ENCODE measurements at places on chromosomes 3 and 15. TPM values are rescaled to one million over a fixed set of nuclear protein-coding genes. Genes with fewer than 3 reads are reported as not detected.

DNA sequence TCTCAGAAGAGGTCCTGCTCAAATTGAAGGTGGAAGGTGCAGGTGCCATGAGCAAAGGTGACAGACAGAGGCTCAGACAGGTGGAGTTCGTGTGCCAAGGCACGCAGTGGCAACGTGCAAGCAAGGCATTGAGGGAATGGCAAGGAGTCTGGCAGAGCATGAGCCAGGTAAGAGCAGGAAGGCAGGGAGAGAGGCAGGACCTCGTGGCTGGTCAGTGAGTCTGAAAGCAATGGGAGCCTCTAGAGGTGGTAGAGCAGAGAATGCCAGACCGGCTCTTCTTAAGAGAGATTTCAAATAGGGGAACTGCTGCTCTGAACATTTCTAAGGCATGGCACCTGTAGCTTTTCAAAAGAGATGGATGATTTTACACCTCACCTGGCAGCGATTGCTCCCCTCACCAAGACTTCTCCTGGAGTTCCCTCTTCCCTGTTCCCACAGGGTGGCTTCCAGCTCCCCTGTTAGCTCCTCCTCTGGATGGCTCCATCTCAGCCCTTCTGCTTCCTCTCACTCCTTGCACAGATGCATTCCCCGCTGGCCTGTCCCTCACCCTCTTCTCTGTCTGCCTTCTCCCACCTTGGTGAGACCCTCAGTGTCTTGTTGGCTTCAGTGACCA lies 2.7 kb downstream of the MYO5C start:
- DNase-seq: no peak

DNA sequence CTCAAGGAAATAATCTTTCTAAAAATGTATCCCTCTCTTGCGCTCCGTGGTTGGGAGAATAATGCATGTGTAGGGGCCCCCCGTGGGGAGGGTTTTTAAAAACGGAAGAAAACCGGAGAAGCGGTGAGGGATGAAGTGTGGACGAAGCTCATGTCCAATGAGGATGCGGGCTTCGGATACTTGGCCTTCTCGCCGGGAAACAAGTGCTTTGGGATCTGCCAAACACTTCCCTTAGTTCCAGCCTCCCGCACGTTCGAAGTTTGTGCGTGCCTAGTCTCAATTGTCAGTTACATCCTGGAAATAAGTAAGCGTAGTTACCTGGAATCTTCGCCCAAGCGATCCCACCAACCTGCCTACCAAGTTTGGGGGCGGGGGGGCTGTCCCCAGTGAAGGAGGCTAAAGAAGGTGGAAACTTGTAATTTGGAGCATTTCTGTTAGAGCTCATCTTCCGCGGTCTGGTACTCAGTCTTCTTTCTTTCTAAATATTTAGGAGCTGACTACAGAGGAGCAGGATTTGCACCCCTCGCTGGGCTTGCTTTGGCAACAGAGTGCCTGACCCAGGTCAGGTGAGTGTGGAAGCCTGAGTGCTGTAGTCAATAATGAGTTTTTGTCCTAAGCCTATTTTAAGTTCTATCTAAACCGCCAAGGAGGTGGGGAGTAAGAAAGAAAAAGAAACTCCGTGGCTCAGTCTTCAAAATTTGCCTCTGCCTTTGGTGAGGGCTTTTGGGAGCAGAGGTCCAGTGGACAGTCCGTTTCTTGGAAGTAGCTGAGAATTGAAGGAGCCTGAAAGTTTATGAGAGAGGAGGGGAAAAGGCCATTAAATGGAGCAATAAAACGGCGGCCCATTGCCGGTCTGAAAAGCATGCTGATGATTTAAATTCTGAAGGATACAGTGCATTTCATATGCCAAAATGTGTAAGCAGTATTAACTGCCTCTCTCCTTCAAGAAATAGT lies 1.1 kb downstream of the ITPR1 start:
- DNase-seq: no peak

- peak; percentile 85 for DNase-seq
These were observed 402 bp downstream of the WWTR1 start for GRCh38 chr3:149657321-149657925.

GRCh38 chr3:55771503-55771902 lies 284.4 kb upstream of the WNT5A start:
- DNase-seq: no peak

GRCh38 chr3:81277853-81278252 lies 483.6 kb downstream of the GBE1 start:
- no peak for DNase-seq

- DNase-seq: no peak
These were observed 116.0 kb downstream of the TBC1D5 start for GRCh38 chr3:17626395-17626794.

DNA sequence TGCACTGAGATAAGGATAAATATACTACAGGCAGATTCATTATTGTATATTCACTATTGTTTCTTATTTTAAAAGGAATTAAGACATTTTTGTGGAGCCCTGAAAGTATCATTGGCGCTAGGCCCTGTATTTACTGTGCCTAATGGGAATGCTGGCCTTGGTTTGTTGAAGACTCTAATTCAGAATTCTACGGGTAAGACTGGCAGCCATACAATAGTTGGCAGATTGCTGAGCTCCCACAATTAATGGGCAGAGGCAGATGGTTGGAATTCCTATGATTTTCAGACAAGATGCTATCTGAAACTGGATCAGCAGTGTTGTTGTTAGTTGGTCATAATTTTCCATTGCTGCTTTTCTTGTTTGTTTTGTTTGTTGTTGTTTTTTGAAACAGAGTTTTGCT lies 14.7 kb downstream of the PGBD4 start:
- no peak for DNase-seq

- no peak for DNase-seq
These were observed 172.1 kb downstream of the POLR2M start for GRCh38 chr15:57878573-57878972.

DNA sequence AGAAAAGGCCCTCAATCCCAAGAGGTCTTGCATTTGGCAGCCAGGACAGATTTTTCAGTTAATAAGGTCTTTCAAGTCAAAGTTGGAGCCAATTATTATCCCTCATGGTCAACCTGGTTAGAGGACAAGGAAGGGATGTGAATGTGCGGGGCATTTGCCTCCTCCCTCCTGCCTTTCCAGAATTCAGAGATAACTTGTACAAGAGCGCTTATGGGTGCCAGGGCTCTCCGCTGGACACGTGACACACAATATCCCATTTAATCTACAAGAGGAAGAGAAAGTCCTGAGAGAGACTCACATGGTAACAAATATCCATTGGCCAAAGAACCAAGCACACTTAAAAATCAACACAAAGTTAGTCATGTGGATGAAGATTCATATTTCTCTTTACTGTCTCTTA lies 78.5 kb upstream of the ST8SIA2 start:
- DNase-seq: no peak

DNA sequence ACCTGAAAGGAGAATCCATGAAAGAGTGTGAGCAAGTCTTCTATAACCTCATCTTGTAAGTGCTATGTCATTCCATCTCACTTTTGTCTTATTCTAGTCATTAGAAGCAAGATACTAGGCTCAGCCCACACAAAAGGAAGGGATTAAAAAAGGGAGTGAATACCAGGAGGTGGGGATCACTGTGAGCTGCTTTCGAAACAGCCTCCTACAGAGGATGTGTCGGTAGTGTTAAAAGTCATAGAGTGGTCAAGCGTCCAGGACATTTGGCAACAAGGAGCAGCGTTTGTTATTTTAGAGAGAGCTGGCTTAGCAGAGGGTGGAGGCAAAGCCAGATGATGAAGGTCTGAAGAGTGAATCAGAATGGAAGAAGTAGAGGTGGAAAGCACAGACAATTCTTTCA lies 11.7 kb upstream of the ZNF148 start:
- peak; percentile 73 for DNase-seq

DNA sequence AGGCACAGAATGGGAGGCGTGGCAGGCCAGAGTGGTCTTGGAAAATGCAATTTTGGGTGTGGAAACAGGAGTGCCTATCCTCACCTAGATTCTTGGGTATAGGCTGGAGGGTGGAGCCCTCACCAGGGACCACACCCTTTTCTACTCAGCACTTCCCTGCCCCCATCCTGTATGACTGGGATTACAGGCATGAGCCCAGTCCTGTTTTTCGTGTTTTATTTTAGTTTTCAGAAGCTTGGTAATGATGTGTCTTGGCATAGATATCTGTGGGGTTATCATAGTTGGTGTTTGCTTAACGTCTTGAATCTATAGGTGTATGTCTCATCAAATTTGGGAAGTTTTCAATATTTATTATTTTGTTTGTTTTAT lies 248.7 kb upstream of the CBLB start:
- DNase-seq: no peak

- DNase-seq: no peak
These were observed 26.3 kb downstream of the GABRR3 start for GRCh38 chr3:98008855-98009254.

DNA sequence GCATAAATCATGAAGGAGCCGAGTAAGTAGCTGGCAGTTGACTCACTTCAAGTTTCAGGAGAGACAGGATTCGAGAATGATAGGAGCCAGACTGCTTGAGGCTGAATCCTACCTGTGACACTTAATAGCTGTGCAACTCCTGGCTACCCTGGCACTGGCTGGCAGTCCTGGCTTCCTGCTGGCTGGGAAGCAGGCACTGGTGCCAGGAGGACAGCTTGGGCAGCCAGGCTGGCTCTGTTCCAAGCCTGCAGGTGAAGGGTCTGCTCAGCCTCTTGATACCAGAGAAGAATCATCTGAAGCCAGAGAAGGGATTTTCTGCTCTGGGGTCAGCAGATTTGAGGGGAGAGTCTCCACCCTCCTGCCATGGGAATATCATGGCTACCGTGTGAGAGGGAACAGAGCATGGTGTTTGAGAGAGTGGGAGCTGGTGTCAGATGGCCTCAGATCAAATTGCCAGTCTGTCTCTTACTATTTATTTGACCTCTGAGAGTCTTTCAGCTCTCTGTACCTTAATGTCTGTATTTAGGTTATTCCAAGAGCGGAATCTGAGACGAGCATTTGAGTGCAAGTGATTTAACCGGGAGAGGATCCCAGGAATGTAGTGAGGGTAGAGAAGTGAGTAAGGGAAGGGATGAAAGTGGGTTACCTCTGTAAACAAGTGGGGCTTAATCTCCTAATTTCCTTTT lies 4.4 kb upstream of the XIRP1 start:
- DNase-seq: peak; percentile 68

DNA sequence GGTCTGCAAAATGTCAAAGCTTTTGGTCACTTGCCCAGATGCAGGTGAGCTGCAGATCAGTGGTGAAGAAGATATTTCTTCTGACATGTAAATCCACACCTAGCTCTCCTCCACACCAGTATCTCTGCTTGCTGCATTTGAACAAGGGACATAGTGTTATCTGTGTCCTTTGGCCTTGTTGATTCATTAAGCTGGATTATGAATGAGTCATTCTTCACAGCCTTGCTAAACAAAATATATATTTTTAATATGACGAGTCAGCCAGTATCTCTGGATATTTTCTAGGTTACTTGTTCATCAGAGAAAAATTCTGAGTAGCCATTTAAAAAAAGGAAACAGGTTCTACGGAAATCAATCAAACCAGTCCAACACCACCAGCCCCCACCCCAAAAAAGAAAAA lies 190.6 kb upstream of the ADAMTS9 start:
- no peak for DNase-seq

- DNase-seq: no peak
These were observed 29.9 kb upstream of the CCDC80 start for GRCh38 chr3:112670824-112671223.

- DNase-seq: no peak
These were observed 43.0 kb upstream of the ATP2C1 start for GRCh38 chr3:130850843-130851242.

DNA sequence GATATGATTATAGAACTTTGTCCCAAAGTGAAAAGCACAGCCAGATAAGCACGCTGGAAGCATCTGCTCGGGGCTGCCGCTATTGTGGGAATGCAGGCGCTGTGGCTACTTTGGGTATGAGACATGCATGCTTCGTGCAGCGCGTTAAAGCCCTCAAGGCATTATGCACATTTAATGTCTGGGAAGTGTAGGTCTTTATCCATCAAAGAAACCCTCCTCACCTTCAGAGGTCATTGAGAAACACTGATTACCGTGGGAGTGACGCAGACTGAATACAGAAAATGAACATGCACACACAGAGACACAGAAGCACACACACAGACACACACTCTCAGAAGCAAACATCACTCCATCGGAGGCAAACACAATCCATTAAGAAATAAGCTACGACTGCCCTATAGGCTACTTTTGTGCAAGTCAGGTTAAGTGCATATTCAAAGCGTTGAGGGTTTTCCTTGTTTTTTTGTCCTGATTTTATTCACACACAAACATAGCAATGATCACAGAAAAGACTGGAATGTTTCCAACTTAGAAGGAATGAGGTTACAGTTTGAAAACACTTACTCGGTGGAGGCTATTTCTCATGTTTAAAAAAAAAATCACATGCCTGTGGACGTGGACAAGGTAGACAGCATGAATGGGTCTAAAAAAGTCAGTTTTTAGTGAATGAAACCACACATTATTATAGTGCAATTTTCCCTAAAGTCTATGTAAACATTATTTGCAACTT lies 68.5 kb downstream of the PLCH1 start:
- no peak for DNase-seq

- no peak for DNase-seq
These were observed 232.2 kb upstream of the FEZF2 start for GRCh38 chr3:62605413-62606068.

DNA sequence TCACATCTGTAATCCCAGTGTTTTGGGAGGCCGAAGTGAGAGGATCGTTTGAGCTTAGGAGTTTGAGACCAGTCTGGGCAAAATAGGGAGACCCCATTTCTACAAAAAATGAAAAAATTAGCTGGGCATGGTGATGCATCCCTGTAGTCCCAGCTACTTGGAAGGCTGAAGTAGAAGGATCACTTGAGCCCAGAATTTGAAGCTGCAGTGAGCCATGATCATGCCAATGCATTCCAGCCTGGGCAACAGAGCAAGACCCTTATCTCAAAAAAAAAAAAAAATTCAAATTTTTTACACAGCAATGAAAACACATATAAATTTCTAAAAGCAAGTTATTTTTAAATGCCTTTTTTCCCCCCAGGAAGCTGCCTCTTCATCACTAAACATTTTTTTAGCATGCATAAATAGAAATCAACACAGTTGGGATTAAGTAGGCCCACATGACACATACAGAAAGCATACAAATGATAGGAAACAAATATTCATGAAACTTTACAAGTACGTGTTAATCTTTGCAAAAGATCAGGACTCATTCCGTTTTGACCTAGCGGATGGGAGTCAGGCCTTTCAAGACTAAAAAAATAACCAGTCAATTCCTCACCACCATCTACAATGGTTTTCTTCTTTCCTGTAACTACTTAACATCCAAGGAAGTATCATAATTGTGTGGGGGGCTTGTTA lies 45.6 kb upstream of the IGDCC4 start:
- DNase-seq: no peak

Gene LMAN1L
- total RNA-seq: not detected

Gene SERPINI2
- total RNA-seq: not detected

Gene GOLGA6A
- total RNA-seq: not detected

Gene CCDC54
- total RNA-seq: 0.40 TPM

Gene SHC4
- 0.13 TPM for total RNA-seq

Gene PRR20G
- not detected for total RNA-seq

Gene ARPP19
- total RNA-seq: 148 TPM

Gene ANKRD34C
- total RNA-seq: not detected

Gene DUOXA2
- total RNA-seq: 11.8 TPM

Gene GNB4
- total RNA-seq: 18.3 TPM

Gene PARP15
- total RNA-seq: 1.3 TPM

Gene FILIP1L
- total RNA-seq: 4.4 TPM

Gene ZKSCAN7
- total RNA-seq: 9.4 TPM

Gene TGM4
- 0.13 TPM for total RNA-seq

Gene THSD4
- total RNA-seq: 23.0 TPM

Gene TEX55
- not detected for total RNA-seq

Measured in thyroid gland (tissue), 4 donors.